ENCODE measurements at places on chromosomes 16 and 17.

DNA sequence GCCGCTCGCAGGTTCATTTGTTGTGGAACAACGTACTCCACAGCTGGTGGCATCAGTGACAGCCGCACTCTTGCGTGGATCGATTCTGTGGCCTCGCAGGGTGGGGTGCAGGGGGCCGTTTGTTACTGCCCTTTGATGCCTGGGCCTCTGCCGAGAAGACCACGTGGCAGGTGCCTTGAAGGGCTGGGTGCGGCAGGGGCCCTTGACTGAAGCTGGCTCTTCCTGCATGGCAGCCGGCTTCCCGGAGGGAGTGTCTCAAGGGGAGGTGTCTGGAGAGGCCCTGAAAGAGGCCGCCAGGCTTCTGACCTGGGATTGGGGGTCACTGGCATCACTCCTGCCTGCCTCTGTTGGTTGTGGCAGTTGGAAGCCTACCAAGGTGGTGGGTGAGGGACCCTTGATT, 43.8 kb downstream of the TBCD start:
- DNase-seq = no peak

GRCh38 chr17:31562376-31562840, 170.9 kb downstream of the RAB11FIP4 start:
- no peak for DNase-seq

GRCh38 chr16:88491560-88492310, 38.7 kb downstream of the ZFPM1 start:
- DNase-seq = no peak

GRCh38 chr16:84228256-84228838, 11.5 kb downstream of the KCNG4 start:
- DNase-seq = no peak

GRCh38 chr17:58401287-58401686, 16.0 kb downstream of the RNF43 start:
- DNase-seq = no peak

Data from HAP-1 (cell line).